Aorta (tissue), 5 donors: ENCODE measurements at places on chromosomes 5 and 9. TPM values are rescaled to one million over a fixed set of nuclear protein-coding genes. Genes with fewer than 3 reads are reported as not detected.

- H3K27ac ChIP-seq: no peak overlapping the region
- no peaks in the 10 kb centered on the region for H3K4me1 ChIP-seq
- no peaks in the 10 kb centered on the region for H3K36me3 ChIP-seq
- peak; percentile 21 for DNase-seq
- H3K27me3 ChIP-seq: no peaks in the 10 kb centered on the region
Measured at GRCh38 chr5:135107986-135108385, 74.0 kb upstream of the PITX1 start.

DNA sequence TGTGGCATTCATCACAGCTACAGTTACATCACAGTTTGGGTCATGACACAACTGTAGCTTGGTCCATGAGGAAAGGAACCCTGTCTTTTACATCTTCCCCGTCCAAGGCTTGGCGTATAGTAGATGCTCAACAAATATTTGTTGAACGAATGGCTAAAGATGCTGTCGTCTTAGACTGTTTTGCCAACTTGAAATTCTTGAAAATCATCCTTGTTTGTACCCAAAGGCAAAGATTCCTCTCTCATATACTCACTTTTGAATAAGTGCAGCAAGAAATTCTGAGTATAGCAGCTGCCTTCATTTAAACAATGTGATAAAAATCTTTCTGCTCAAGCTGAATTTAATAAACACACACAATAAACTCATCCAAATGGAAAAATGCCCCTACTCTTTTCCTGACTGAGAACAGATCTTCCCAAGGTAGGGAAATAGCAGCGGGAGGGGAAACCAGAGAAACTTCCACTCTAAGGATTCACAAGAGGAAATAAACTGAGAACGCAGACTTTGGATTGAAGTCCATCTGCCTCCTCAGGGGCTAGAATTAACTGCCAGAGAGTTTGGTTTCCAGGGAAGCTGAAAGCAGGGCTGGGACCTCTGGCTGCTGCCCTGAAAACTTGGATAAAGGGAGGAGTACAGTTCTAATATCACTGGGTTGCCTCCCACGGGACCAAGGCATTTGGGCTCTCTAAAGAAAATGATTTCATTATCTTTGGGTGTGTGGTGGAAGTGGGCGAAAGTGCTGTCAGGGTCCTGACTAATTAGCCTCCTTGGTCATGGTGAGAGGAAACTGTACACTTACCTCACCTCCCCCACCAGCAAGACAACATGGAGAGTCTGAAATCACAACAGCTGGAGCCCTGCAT lies 99.1 kb downstream of the DPYSL3 start:
- H3K27me3 ChIP-seq: no peaks in the 10 kb centered on the region
- H3K27ac ChIP-seq: peak overlapping the region; percentile 95
- H3K4me1 ChIP-seq: peaks cover 5% of the 10 kb centered on the region
- H3K36me3 ChIP-seq: no peaks in the 10 kb centered on the region
- H3K4me3 ChIP-seq: no peak overlapping the region

DNA sequence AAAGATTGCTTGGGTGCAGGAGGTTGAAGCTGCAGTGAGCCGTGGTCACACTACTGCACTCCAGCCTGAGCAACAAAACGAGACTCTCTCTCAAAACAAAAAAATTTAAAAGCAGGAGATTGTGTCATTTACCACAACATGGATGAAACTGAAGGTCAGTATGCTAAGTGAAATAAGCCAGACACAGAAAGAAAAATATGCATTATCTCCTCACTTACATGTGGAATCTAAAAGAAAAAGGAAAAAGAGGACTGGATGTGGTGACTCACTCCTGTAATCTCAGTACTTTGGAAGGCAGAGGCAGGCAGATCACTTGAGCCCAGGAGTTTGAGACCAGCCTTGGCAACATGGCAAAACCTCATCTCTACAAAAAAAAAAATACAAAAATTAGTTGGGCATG lies 146.8 kb upstream of the DAPK1 start:
- H3K27me3 ChIP-seq: no peaks in the 10 kb centered on the region
- H3K4me1 ChIP-seq: no peaks in the 10 kb centered on the region
- H3K36me3 ChIP-seq: no peaks in the 10 kb centered on the region
- no peak overlapping the region for H3K4me3 ChIP-seq
- no peak overlapping the region for H3K27ac ChIP-seq
- DNase-seq: no peak

DNA sequence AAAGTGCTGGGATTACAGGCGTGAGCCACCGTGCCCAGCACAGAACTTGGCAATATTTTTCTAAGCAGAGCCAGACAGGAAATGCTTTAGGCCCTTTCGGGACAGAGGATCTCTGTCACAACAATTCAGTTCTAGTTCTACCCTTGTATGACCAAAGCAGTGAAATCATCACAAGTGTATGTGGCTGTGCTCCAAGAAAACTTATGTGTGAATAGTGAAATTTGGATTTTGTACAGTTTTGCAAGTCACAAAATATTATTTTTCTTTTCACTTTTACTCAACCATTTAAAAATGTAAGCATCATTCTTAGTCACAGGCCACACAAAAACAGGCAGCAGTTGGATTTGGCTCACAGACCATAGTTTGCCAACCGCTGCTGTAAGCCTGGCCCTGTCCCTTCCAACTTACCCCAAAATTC lies 20.4 kb upstream of the PRUNE2 start:
- H3K4me1 ChIP-seq: no peaks in the 10 kb centered on the region
- H3K36me3 ChIP-seq: no peaks in the 10 kb centered on the region
- peak; percentile 57 for DNase-seq
- no peak overlapping the region for H3K4me3 ChIP-seq

- H3K36me3 ChIP-seq: no peaks in the 10 kb centered on the region
- peaks cover 16% of the 10 kb centered on the region for H3K4me1 ChIP-seq
- DNase-seq: no peak
- no peak overlapping the region for H3K4me3 ChIP-seq
- no peak overlapping the region for H3K27ac ChIP-seq
- H3K27me3 ChIP-seq: no peaks in the 10 kb centered on the region
Measured at GRCh38 chr5:174547814-174548213, 176.6 kb upstream of the MSX2 start.

DNA sequence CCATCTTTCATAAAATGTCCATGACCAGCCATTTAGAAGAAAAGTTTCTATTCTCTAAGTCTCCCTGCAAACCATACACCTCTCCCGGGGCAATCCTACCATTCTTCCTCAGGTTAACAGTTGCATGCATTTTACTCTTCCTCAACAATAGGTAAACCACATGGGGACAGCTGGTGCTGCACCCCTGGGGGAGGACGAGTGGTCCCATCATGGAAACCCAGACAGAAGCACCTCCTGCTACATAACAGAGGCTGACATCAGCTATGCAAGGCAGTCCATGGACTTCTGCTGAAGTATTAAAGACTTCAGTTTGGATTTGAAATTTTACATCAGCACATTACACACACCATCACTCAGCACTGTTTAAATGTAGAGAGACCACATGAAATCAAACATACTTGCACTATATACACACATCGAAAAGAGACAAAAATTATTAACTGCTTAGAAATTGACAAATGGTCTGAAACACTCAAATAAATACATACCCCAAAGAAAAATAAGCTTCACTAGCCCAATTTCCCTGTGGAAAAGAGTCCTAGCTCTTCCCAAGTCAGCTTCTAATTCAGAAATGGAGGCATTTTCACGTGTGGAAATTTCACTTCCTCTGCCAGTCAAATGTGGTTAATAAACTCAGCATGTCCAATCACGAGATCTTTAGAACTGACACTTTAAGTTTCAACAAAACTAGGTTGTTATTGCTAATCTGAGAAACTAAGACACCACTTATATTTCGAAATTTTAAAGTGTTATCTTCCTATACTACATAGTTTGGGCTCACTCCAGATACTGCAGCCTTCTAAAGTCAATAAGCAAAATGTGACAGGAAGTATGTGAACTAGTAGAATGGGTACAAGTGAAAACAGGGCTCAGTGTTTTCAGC lies 173.4 kb downstream of the ROR2 start:
- H3K4me3 ChIP-seq: no peak overlapping the region
- no peaks in the 10 kb centered on the region for H3K4me1 ChIP-seq
- H3K27ac ChIP-seq: no peak overlapping the region
- H3K36me3 ChIP-seq: no peaks in the 10 kb centered on the region

DNA sequence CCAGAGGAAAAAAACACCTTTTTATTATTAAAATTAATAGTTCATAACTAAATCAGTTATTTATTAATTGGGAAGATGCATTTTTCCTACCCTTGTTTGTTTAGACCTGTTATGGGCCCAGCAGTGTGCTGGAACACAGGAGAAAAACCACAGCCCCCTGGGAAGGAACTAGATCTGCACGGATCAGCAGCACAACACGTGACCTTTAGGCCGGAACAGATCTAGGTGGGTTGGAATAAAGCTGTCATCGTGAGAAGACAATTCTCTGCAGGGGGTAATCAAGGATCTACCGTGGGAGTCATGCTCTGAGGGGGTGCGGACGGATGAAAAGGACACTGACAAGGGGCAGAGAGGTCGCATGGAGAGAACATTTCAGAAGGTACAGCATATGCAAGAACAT lies 95.8 kb upstream of the SPATA31C2 start:
- H3K27me3 ChIP-seq: no peaks in the 10 kb centered on the region
- DNase-seq: no peak
- H3K4me1 ChIP-seq: no peaks in the 10 kb centered on the region
- no peaks in the 10 kb centered on the region for H3K36me3 ChIP-seq
- no peak overlapping the region for H3K27ac ChIP-seq
- H3K4me3 ChIP-seq: no peak overlapping the region

DNA sequence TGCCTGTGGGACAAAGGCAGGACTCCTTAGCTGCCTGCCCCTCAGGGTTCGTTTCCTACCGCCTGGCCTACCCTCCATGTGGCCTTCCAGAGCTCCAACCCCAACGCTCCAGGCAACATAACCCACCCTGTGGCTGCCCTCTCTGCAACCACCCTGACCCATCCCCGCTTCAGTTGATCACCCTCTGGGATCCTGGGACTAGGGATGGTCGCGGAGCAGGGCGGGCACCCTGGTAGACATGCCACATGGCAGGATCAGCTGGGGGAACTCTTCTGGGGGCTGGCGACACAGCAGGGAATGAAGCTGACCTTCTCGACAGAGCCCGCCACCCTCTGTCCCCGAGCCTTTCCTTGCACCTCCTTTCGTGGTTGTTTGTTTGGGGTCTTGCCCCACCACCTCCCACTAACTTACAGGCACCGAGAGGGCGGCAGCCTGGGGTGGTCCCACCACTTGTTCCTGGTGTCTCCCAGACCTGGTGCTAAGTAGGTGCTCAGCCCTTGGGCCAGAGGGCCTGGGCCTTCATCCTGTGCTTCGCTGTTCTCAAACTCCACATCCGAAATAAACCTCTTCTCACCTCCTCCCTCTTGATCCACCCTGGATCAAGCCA lies 243.1 kb downstream of the PBX3 start:
- H3K4me1 ChIP-seq: no peaks in the 10 kb centered on the region
- H3K4me3 ChIP-seq: no peak overlapping the region
- no peak for DNase-seq
- H3K36me3 ChIP-seq: no peaks in the 10 kb centered on the region

DNA sequence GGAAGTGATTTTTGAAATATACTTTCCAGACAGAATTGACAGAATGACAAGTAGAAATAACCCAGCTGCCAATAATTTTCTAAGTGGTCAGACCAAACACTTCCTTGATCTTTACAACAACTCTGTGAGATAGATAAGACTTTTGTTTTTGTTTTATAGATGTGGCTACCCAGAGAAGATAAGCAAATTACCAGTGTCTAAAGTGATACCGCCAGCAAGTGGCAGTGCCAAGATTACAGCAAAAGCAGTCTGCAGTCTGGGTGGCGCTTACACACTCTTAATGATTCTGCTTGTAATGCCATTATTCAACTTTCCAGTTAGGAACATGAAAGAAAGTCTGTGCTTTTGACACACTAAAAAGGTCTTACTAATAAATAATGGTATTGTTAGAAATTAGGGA lies 92.1 kb downstream of the HCN1 start:
- H3K27ac ChIP-seq: no peak overlapping the region
- H3K4me1 ChIP-seq: no peaks in the 10 kb centered on the region
- no peaks in the 10 kb centered on the region for H3K36me3 ChIP-seq

DNA sequence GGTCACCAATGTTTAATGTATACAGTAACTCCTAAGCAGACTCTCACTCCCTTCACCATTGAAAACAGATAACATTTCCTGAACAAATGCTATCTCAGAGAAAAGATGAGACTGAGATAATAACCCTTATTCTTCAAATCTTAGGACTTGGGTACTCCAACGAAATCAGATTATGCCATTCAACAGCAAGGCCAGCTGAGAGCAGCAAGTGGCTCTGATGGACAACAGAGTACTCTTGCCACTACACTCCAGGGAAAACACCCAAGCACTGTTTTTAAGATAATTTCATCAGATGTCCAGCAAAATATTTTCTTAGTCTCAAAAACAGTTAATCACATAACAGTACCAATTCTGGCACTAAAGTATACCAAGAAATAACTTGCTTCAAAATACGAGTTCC lies 10.1 kb downstream of the PPP2CA start:
- H3K27ac ChIP-seq: no peak overlapping the region
- H3K4me3 ChIP-seq: no peak overlapping the region
- peaks cover 4% of the 10 kb centered on the region for H3K4me1 ChIP-seq

DNA sequence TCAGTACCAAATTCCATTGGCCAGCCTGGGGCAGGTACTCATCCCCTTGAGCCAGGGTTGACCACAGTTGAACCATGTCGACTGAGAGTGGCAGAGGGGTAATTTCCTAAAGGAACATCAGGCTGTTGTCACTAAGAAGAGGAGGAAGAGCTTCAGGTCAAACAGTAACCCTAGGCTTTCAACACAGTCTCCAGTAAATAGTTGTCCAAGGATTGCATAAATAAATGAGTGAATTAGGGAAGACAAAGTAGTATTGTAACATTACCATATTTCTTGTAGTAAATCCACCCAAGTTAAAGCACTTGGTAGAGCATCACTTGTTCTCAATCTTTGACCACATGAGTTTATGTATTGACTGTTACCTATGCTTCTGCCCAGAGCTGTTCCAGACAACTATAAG lies 7.4 kb downstream of the PSAT1 start:
- H3K27ac ChIP-seq: no peak overlapping the region
- H3K27me3 ChIP-seq: no peaks in the 10 kb centered on the region
- DNase-seq: no peak
- peaks cover 2% of the 10 kb centered on the region for H3K36me3 ChIP-seq
- H3K4me3 ChIP-seq: no peak overlapping the region
- no peaks in the 10 kb centered on the region for H3K4me1 ChIP-seq

- H3K27me3 ChIP-seq: no peaks in the 10 kb centered on the region
- H3K4me1 ChIP-seq: no peaks in the 10 kb centered on the region
- no peak overlapping the region for H3K27ac ChIP-seq
- no peak overlapping the region for H3K4me3 ChIP-seq
- no peak for DNase-seq
Measured at GRCh38 chr9:74887981-74888370, 255 bp upstream of the TRPM6 start.

Gene ANKDD1B
- 0.61 TPM for polyA plus RNA-seq

Gene ZNF366
- not detected for polyA plus RNA-seq

Gene MYMK
- polyA plus RNA-seq: not detected
